ENCODE measurements at places on chromosomes 5 and 9.
A peak's percentile ranks its signal among the peaks of the same experiment; 100 is the strongest.

DNA sequence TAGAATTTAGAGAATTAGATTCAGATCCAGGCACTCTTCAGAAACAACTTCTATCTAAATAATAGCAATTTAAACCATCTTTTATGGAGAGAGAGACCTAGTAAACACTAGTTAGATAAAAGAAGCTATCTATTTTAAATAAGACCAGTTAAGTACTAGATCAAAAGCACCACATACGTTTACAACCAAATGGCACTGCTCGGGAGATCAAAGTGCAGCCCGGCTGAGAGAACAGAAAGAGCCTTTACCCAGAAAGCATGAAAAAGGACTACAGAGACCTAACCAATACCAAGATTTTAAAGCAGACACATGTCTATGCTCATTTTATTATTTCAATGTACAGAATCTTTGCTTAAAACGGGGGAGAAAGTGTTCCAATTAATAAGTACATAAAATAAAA is 30.8 kb downstream of the LIX1 start:
- no peak for DNase-seq

GRCh38 chr5:108727236-108727650 is 20.5 kb upstream of the FER start:
- DNase-seq = no peak

GRCh38 chr9:95415158-95415557 is 97.6 kb upstream of the FANCC start:
- DNase-seq = no peak

- DNase-seq = peak; percentile 19
These were observed 19.7 kb downstream of the NDUFS6 start for GRCh38 chr5:1820926-1821325.

- no peak for DNase-seq
These were observed 1.9 kb downstream of the SPTAN1 start for GRCh38 chr9:128554155-128554862.

- no peak for DNase-seq
These were observed 134.6 kb upstream of the ASTN2 start for GRCh38 chr9:117549444-117549843.

- no peak for DNase-seq
These were observed 2.8 kb upstream of the FAM193B start for GRCh38 chr5:177557041-177557647.
